Small intestine (tissue), 16 donors: ENCODE measurements at places on chromosomes 7 and 10.

GRCh38 chr7:2069472-2069860, 163.3 kb downstream of the MAD1L1 start:
- no peak for DNase-seq

- DNase-seq: no peak
Measured at GRCh38 chr7:96273716-96274115, 48.2 kb downstream of the SLC25A13 start.

DNA sequence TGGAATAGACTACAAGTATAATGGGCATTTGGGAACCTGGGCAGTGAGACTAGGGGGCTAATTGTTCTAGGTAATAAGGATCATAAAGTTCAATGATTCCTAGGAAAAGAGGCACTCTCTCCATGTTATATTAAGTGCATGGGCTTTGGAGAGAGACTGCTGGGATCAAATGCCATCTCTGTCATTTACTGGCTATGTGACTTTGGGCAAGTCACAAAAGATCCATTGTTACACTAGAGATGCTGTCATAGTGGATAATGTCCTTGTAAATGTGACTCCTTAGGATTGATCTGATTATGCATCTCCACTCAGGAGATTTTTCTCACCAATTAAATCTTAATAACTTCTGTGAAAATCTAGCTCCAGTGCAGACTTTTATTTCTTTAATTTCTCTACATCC, 156.3 kb upstream of the CACNA2D1 start:
- DNase-seq: no peak

DNA sequence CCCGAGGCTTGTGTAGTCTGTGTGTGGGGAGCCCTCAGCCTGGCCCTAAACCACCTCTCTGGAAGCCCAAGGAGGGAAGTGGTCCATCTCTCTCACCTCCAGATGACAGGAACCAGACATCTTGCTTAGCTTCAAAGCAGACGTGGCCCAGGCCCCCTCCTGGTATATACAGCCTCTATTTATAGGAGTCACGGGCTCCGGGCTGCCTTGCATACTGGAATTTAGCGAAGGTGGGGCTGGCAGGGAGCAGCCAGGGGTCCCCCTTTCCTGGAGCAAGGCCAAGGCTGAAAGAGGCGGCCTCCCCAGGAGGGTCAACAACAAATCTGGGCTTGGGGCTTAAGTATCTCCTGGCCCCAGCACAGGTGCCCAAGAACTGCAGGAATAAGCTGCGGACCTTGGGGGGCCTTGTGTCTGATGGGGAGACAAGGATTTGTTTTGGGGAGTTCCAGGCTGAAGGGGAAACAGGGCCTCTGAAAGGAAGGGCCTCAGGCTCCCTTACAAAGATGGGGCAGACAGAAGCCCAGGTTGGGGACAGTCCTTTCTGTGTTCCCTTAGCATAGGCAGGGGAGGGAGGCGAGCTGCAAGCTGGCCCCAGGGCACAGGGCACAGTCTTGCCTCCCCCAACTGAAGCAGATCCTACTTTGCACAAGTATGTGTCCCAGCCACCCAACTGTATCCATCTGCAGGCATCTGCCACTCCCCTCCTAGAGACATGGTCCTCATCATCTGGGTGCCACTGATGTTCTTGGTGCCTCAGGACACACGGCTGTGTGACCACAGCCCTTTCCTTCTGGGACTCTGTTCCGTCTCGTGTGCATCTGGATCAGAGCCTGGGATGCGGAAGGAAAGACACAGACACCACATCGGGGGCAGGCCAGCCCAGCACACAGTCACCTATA, 11.9 kb downstream of the ZCCHC24 start:
- no peak for DNase-seq

DNA sequence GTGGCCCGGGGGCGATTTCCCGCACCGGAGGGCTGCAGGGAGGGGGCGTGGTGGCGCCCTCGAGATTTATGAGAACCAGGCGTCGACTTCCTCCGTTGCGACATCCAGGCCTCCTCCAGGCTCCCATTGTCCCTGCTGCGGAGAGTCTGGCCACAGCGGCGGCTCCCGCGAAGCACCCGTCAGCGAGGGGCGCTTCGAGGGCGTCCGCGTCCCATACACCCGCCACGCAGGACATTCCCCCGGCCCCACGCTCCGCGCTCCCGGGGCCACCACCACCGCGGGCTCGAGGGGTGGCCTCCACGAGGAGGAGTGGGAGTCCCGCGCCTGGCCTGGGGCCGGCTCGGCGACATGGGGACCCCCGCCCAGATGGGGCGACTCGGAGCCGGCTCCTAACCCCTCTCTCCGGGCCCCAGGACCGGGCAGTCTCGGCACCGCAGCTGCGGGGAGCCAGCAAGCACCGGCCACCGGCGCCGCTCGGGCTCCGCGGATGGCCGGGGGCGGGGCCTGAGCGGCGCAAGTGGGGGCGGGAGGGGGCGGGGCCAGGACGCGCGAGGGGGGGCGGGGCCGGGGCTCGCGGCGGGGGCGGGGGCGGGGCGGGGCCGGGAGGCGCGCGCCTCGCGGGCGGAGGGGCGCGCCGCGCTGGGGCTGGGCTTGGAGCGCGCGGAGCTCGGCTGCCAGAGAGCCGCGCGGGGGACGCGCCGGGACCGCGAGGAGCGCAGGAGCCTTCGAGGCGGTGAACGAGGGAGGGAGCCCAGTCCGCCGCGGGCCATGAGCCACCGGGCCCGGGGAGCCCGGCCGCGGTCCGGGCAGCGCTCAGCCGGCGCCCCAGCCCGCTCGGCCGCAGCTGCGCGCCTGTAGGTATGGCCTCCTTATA, at the start of gene SH2B2:
SH2B2 (plus strand) TSS at position 632 of the 874 bp plus-strand sequence. CDS start 13,683 bp downstream, outside the sequence.
- peak; percentile 85 for DNase-seq

- no peak for DNase-seq
Measured at GRCh38 chr10:57225920-57226319, 864.9 kb upstream of the ZWINT start.

DNA sequence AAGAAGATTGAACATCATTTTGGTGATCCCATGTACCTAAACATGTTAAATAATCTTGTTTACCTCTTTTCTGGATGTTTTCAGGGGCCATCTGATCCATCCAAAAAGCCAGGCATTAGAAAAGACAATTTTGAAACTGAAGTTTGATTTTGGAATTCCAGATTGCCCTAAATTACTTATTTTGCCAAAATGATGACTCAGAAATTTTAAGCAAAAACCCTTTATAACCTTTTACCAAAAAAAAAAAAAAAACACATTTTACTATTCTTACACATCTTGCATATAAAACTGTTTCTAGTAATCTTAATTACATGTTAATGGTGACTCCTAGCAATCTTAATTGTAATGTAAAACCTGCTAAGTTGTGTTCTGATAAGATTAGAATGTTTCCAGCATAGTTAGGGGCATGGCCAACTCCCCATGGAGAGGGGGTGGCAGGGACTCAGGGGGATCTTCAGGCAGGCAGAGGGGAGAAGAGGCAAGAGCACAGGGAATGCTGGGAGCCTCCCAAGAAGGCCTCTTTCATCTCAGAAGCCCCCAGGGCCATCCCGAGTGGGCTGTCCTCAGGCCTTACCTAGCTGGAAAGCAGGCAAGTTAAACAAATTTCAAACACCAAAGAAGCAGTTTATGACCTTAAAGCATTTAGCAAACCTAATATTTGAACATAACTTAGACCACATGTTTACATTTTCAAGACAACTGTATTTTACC, 25.8 kb upstream of the AKR1C3 start:
- no peak for DNase-seq

DNA sequence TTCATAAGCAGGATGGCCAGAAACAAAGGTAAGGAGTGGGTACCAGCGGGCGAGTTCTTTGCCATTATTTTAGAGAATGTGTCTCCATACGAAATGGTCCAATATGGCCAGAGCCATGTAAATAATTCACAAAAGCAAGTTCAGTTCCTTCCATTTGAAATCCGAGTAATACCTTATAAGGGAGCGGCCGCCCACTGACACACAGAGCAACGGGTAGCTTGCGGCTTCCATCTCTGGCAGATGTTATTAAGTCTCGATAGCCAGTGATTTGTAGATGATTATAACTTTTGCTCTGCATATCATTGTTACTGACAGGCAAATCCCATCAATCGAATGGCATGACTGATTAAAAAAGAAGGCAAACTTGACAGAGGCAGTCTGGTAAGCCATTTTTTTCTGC, 63.2 kb downstream of the GFRA1 start:
- no peak for DNase-seq

DNA sequence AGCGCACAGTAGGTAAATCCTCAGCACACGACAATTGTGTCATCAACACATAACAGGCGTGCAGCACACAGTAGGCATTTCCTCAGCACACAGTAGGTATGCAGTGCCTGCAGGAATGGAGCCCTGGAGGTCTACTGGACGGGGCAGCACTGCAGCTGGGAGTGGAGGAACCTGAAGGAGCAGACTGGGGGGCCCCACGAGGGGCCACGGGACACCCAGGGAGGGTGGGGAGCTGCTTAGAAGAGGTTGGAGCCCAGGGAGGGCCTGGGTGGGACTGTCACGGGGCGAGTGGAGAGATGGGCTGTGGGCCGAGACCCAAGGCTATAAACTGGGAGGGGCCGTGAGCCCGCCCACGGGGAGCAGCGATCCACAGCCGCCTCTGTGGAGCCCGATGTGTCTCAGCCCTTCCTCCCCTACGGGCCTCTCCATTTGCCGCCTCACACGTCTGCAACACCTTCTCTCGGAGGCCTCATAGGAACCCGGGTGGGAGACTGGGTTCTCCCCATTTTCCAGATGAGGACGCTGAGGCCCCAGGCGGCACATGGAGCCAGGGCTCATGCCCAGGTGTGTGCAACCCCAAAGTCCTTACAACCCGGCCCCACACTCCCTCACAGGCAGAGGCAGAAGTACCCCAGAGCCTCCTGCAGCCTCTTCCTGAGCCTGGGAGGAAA, 101.5 kb downstream of the MICALL2 start:
- no peak for DNase-seq

GRCh38 chr10:5565671-5566581, 41.2 kb downstream of the CALML3 start:
- DNase-seq: no peak

DNA sequence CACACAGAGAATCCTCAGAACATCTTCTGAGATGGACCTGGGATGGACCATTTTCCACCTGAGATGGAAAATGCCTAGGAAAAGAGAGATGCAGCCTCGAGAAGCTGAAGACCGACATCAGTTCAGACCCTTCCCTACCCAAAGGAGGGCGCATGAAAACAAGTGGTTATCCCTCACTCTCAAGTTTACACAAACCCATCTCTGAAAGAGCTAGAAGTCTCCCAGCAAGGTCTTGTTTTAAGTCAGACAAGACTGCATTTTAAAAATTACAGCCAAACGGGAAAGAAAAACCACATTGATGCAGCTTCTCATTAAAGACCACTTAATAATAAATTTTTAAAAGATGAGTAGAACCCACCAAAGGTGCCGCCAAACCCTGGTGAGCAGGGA, 1.3 kb downstream of the RAPGEF5 start:
- DNase-seq: no peak

- DNase-seq: peak; percentile 53
Measured at GRCh38 chr7:131945313-131945911, 389.0 kb upstream of the PODXL start.

DNA sequence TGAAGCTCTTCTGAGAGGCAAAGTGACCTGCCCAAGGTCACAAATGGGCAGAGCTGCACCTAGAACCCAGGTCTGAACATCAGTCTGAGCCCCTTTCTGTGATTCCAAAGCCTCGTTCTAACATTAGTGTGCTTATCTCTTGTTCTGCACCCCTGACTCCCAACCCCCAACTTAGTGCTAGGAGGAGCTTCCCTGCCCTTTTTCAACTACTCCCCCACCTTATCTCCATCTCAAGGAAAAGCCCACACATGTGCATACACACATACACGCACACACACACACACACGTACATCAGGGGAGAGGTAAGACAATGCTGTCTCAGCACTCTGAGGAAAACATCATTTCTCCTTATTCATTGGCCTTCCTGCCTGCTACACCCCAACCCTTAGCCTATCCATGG, 8.3 kb downstream of the PRRT4 start:
- DNase-seq: no peak

DNA sequence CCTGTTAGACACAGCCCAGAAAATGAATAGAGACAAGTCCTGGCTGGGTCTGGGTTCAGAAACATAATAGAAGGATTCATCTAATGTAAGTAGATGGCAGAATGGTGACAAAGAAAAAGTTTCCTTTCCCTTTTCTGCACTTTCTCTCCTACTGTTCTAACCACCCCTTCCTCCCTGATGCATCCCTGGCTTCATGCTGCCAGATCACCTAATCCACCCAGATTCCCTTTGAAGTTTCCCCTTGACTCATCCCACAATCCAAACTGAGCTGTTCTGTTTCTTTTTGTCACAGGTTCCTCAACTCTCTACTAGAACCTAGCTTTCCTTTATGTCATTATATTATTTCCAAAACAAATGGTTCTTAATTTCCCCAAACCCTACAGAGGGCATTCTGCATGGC, 1.1 kb upstream of the MACC1 start:
- peak; percentile 49 for DNase-seq

DNA sequence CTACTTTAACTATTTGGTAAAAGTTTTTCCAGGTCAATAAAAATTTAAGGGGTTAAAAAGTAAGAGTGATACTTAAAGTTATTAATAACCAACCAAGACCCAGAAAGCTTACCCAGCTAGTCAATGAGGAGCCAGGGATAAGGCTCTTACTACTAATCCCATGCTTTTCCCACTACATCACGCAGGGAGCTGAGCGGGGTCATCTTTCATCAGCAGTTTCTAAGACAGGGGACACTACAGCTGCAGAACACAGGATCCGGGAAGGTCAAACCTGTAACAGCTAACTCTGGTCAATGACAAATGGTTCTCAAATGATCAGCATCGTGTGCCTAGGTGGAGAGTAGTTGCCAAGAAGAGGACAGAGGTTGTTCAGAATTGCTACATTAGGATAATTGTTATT, 65.1 kb downstream of the RSU1 start:
- no peak for DNase-seq

GRCh38 chr7:52944921-52945320, 90.5 kb upstream of the POM121L12 start:
- DNase-seq: no peak

- DNase-seq: no peak
Measured at GRCh38 chr10:349081-349480, 213.8 kb downstream of the ZMYND11 start.

- DNase-seq: no peak
Measured at GRCh38 chr7:44819292-44819691, 22.8 kb downstream of the PPIA start.

- DNase-seq: no peak
Measured at GRCh38 chr7:28503396-28503795, 91.1 kb downstream of the CREB5 start.

DNA sequence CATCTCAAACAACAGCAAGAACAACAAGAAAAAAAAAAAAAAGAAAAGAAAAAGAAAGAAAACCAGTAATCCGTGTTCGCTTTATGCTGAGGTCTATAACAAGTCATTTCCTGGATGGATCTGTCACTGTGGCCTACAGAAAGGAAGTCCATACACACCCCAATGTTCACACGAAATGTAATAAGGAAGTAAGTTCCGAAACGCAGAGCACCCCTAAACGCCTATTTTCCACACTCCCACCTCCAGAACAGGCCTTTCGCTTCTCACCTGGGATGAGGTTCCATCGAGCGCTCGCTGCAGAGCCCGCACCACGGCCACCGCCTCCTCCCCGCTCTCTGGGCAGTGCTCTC, 735 bp downstream of the ZNF394 start:
- peak; percentile 62 for DNase-seq

DNA sequence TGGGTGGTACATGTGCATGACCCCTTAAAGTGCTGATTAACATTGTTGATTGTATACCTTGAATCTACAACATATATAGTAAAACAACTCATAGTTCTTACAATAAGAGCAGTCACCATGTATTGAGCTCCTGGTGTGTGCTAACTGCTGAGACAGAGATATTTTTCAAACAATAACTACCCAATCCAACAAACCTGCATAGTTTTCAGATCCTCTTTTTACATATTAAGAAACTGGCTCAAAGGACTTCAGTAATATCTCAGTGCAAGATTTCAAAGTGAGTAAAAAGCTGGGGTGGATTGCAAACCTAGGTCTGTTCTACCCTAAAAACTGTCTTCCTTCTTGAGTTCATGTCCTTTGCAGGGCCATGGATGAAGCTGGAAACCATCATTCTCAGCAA, 272.2 kb downstream of the SNX13 start:
- no peak for DNase-seq
